ENCODE measurements at places on chromosomes 11 and 22.

- peak; percentile 52 for DNase-seq
Measured at GRCh38 chr11:45092901-45093760, 53.3 kb upstream of the PRDM11 start.

DNA sequence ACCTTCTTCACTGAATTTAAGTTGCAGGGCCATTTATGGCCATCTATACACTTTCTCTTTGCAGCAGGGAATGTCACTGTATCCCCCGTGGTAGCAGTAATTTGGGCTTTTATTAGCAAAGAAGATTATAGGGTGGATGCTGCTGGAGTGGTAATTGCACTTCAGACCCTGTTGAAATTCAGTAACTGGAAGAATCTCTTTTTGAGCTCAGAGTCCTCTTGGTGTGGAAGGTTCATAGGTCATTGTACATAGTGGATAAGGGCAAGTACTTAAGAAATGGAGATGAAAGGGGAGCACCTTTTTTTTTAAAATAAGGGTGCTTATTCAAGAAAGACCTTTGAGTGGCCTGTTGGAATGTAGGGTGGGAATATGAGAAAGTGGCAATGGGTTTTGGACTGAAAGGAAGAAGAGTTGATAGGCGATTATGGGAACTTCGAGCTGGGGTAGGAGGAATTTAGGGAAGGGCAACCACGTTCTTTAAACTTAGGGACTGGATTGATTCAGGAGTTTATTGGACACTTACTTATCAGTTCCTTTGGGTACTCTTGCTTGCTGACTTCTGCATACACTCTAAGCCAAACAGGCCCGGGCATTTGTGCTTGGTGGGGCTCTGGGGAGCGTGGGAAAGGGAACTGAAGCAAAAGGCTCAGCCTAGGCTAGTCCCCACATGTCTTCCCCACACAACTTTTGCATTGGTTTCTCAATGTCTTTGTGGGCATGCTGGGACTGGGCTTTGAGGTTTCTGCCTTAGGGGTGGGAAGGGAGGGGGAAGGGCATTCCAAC, 26.5 kb downstream of the CTNND1 start:
- no peak for DNase-seq

DNA sequence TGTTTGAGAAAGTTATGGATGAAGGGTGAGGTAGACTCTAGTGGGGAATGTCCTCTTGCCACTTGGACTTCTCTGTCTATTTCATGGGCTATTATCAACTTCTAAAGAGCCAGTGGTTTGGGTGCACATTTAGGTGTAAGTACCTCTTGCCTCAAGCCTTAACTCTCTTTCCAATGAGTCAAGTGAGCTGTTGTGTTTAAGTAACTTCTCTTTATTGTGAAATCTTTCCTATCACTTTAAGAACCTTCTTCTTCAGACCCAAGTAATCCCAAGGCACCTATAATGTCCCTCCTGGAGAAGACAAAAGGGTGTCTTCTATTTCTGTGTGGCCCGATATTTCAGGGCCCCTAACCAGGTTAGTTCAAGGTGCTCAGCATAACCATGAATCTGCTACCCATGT, 90.5 kb upstream of the VPREB1 start:
- no peak for DNase-seq

DNA sequence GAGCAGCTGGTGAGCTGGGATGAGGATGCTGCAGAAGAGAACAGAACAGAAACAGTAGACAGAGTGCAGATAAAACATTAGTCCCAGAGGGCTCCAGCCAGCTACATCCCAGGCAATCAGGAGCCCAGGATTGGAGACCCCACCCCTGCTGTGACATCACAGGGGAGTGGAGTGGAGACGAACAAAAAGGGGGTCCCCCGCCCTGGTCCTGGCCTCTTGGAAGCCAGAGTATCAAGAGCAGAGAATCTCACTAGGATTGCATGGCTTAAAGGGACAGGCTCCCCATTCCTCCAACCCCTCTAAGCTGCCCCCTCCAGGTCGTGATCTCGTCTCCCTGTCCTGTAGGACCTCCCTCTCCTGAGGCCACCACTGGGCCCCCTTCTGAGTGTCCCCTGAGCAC, at the start of gene P2RX3:
Gene P2RX3, plus strand, starts transcription at position 211 of the 400 bp plus-strand sequence. CDS start 199 bp downstream, outside the sequence.
- DNase-seq: no peak

- no peak for DNase-seq
Measured at GRCh38 chr11:95358511-95359340, 127.7 kb upstream of the SESN3 start.

DNA sequence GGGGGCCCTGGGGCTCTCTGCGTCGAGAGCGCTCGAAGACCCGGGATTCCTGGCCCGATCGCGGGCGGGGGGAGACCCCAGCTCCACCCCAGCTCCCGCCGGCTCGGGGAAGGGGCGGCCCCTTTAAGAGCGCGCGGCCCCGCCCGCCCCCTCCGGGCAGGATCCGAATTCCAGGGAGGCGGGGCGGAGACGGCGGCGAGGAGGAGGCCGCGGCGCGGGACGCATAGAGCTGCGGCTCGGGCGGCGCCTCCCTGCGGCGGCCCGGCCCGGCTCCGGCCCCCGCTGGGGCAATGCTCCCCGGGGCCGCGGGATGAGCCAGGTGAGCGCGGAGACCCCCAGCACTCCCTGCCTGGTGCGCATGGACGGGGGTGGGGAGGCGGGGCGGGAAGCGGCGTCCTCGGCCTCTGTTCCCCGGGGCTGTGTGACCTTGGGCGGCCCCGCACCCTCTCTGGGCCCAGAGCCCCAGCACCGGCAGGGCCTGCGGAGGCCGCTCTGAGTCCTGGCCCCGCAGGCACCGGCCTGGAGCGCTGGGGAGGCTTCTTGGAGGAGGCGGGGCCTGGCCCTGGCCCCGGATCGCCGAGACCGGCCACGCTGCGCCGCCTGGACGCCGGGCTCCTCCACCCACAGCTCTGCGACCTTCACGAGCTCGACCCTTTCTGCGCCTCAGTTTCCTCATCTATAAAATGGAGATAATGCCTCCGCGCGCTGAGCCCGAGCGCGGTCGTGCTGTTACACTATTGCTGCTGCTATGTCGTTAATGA, 565 bp downstream of the GAS2L1 start:
- DNase-seq: peak; percentile 75

- DNase-seq: no peak
Measured at GRCh38 chr22:48382197-48382596, 1445.5 kb downstream of the BRD1 start.

- no peak for DNase-seq
Measured at GRCh38 chr11:64500176-64501013, 90.6 kb upstream of the SLC22A12 start.

- no peak for DNase-seq
Measured at GRCh38 chr22:29112121-29112520, 39.3 kb downstream of the KREMEN1 start.

DNA sequence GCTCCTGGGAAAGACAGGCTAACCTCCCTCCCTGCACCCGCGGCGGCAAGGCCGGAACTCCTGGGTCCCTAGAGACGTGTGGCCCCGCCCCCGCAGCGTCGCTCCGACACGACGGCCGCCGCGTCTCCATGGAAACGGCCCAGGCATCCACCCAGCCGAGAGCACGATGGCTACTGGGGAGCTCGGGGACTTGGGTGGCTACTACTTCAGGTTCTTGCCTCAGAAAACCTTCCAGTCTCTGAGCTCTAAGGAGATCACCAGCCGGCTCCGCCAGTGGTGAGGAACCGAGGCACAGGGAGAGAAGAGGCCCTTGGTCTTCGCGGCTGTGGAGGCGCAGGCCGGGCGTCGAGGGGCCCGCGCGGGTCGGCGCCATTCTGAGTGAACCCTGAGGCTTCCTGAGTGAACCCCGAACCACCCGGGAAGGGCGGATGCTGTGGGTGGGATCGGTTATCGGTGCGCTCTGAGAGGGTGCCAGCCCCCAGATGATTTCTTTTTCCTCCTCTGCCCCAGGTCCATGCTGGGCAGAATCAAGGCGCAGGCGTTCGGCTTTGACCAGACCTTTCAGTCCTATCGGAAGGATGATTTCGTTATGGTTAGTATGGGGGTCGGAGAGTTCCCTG, at the start of gene CFAP300:
Gene CFAP300, plus strand, starts transcription at position 133 of the 620 bp plus-strand sequence. Its CDS starts 34 bp downstream, at position 167.
- no peak for DNase-seq

GRCh38 chr11:70142221-70142875, 60.7 kb upstream of the FADD start:
- DNase-seq: no peak

DNA sequence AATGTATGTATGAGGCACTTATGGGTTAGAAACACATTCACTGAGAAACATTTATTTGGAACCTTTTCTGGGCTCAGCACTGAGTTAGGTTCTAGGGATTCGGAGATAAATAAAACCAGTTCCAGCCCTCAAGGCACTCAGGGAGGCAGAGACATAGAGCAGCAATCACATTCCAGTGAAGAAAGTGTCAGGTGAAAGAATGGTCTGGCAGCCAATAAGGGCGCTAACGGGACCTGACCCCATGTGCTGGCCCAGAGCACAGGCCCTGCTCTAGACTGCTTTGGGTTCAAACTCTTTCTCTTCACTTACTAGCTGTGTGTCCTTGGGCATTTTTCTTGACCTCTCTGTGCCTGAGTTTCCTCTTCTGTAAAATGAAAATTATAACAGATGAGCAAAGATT, 146.0 kb upstream of the SYT13 start:
- no peak for DNase-seq

DNA sequence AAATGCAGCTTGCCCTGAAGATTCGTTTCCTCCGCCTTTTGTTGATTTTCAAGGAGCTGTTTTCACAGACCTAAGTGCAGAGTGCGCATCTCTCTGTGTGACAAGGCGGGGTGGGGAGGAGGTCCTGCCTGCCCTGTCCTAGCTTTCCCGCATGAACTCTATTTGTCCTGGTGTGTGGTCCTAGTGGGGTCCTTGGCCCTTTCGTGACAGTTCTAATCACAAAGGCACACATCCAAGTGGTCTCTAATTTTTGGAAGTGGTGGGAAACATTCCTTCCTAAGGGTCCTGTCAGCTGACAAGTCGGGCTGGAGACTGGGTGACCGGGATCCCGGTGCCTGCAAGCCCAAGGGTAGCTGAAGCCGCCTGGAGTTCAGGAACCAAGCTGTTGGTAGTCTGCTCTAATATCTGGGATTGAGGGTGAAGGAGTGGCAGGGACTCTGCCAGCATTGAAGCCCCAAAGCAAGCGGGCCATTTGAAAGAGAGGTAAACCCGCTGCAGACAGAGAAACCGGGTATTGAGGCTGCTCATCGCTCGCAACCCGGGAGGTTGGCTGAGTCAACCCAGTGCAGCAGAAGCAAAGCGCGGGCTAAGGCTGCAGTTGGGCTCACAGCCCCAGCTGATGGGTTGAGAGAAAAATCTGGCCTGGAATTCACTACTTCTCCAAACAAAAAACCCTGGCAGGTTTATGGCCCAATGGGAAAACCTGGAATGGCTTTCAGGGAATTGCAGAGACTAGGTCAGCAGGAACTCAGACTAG, 28.1 kb upstream of the FBXO3 start:
- peak; percentile 87 for DNase-seq

DNA sequence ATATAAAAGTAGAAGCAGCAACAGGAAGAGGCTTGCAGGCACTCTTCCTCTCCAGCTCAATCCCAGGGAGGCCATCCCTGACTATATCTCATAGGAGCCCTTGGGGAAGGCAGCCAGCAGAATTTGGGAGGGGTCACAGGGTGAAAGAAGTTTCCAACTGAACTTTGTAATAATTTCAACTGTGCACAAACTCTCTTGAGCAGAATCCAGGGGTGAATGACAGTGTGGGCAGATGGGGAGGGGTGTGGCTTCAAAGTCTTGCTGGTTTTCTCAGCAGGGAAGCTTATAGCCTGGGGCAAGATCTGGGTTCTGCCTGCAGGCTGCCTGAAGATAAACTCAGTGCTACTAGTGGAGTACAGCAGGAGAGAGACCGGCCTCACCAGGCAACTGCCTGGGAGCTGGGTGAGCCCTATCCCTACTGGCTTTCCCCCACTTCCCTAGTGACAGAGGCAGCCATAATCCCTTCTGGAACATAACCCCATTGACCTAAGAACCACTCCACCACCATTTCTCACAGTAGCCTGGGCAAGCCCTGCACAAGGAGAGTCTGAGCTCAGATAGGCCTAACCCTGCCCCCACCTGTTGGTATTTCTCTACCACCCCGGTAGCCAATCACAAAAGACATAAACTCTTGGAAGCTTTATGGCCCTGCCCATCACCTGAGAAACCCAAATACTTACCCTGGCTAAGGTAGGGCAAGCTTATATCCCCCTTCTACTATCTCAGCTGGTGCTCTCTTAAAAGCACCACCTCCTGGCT, 17.8 kb upstream of the TTC12 start:
- DNase-seq: no peak

DNA sequence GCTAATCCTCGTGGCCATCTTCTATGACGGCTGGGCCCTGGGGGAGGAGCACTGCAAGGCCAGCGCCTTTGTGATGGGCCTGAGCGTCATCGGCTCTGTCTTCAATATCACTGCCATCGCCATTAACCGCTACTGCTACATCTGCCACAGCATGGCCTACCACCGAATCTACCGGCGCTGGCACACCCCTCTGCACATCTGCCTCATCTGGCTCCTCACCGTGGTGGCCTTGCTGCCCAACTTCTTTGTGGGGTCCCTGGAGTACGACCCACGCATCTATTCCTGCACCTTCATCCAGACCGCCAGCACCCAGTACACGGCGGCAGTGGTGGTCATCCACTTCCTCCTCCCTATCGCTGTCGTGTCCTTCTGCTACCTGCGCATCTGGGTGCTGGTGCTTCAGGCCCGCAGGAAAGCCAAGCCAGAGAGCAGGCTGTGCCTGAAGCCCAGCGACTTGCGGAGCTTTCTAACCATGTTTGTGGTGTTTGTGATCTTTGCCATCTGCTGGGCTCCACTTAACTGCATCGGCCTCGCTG, 12.1 kb downstream of the MTNR1B start:
- DNase-seq: no peak

GRCh38 chr22:22811016-22812009, 76.3 kb upstream of the IGLL5 start:
- DNase-seq: no peak

- no peak for DNase-seq
Measured at GRCh38 chr11:65446446-65447277, 24.1 kb downstream of the NEAT1 start.

DNA sequence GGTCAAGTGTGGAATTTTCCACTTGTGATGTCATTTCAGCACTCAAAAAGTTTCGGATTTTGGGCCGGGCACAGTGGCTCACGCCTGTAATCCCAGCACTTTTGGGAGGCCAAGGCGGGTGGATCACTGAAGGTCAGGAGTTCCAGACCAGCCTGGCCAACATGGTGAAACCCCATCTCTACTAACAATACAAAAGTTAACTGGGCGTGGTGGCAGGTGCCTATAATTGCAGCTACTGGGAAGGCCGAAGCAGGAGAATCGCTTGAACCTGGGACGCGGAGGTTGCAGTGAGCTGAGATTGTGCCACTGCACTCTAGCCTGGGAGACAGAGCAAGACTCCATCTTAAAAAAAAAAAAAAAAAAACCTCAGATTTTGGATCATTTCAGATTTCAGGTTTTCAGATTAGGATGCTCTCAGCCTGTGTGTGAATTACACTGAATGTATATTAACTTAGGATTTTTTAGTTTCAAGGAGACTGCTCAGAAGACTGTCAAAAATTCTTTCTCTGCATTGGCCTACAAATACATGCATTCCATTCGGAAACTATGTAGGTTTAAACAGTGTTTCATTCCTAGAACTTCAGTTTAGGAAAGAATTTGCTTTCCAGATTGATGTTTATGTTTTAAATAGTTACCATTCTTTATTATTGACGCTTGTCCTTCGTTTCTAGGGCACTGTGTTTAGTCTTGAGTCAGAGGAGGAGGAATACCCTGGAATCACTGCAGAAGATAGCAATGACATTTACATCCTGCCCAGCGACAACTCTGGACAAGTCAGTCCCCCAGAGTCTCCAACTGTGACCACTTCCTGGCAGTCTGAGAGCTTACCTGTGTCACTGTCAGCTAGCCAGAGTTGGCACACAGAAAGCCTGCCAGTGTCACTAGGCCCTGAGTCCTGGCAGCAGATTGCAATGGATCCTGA, 48.0 kb downstream of the BID start:
- DNase-seq: no peak

- DNase-seq: no peak
Measured at GRCh38 chr11:76655501-76656049, 15.0 kb downstream of the LRRC32 start.

Measured in RKO (cell line).